ENCODE measurements at places on chromosomes 2 and 18.

DNA sequence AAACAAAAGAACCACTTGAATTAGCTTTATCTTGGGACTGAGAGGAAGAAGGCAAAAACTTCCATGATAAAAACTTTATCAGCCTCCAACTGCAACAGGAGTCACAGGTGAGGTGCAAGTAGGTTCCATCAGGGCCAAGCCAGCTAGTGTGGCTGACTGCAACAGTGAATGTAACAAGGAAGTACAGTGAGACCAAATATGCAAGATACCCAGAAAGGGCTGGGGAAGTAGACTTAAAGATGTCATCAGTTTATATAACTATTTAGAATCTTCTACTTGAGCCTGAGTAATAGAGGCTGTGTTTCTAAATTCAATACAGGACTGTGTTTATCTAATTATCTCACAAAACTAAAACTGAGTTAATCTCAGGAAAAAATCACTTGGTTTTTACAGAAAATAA is 14.8 kb downstream of the PLEKHM3 start:
- no peak for DNase-seq

DNA sequence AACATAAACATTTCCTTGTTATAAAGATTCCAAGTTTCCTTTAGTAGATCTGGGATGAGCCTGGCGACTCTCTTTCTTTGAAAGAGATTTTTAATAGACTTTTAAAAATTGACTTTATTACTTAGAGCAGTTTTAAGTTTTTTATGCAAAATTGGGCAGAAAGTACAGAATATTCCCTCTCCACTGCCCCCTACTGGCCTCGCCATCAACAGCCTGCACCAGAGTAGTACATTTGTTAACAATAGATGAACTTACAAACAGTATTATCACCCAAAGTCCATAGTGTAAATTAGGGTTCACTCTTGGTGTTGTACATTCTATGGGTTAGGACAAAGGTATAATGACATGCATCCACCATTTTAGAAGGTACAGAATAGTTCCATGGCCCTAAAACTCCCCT is 3.9 kb downstream of the MAP3K19 start:
- no peak for DNase-seq

GRCh38 chr2:210162466-210163124 is 8.6 kb downstream of the KANSL1L start:
- DNase-seq = no peak

GRCh38 chr2:80014637-80015036 is 289.9 kb downstream of the LRRTM1 start:
- DNase-seq = no peak

DNA sequence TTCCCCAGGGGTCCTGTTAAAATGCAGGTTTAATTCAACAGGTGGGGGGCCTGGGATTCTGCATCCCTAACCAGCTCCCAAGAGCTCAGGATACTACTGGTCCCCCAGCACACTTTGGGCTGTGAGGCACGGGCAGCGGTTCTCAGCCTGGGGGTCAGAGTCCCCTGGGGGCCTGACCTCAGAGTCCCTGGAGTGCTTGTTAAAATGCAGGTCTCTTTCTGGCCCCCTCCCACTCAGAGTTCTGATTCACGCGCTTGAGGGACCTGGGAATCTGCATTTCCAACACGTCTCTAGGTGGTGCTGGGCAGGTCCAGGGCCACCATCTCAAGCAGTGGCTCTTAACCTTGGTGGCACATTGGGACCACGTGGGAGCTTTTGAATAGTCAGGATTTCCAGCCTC is 2.8 kb upstream of the OTOS start:
- no peak for DNase-seq

- no peak for DNase-seq
Measured at GRCh38 chr2:28326881-28327505, 65.7 kb upstream of the FOSL2 start.

- no peak for DNase-seq
Measured at GRCh38 chr18:38497266-38497665, 931.7 kb upstream of the CELF4 start.

- no peak for DNase-seq
Measured at GRCh38 chr2:68911246-68911645, 40.0 kb upstream of the BMP10 start.

- DNase-seq = no peak
Measured at GRCh38 chr2:204250692-204251091, 294.6 kb upstream of the PARD3B start.

- DNase-seq = no peak
Measured at GRCh38 chr18:39620551-39621168, 2055.1 kb upstream of the CELF4 start.

DNA sequence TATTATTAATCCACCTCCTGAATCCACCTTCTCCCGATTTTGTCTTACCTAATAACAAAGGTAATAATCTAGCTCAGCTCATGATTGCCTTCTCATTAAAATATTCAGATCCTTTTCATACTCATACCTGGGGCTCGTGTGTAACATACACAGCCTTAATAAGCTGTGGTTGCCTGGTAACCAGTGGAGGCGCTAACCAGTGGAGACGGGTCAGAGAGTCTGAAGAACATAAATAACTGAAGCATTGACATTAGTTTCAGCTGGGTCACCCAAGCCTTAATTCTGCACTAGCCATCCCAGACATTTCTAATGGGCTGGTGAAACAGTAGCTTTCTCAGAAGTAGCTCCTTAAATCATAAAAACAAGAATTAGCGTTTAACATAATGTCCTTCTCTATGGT is 14.8 kb upstream of the DTNA start:
- DNase-seq = peak; percentile 64

- no peak for DNase-seq
Measured at GRCh38 chr2:133573491-133574162, 5.4 kb upstream of the NCKAP5 start.

All from NCI-H1417 treated with DMSO at 0.1 percent for 48 hours (cell line).